ENCODE measurements at places on chromosomes 2 and 18.

- DNase-seq = no peak
Measured at GRCh38 chr18:32251466-32251865, 61.6 kb downstream of the MEP1B start.

DNA sequence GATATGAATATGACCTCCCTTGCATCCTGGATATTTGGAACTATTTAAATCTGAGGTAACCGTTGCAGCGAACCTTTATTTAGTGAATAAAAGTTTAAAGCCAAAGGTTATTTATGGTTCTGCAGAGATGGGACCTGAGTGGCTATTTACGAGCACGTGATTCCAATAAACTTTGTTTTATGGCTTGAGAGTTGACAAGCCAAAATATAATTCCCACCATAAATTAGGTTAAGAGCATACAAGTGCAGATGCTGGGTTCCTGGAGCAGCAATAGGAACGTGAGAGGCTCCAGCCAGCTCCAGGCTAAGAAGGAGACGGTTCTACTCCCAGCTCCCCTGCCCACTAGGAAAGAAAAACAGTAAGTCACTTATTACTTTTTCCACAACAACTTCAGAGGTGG is 5.2 kb upstream of the HOXD4 start:
- DNase-seq = no peak

- DNase-seq = peak; percentile 73
Measured at GRCh38 chr2:233053928-233054784, 6.0 kb upstream of the INPP5D start.

DNA sequence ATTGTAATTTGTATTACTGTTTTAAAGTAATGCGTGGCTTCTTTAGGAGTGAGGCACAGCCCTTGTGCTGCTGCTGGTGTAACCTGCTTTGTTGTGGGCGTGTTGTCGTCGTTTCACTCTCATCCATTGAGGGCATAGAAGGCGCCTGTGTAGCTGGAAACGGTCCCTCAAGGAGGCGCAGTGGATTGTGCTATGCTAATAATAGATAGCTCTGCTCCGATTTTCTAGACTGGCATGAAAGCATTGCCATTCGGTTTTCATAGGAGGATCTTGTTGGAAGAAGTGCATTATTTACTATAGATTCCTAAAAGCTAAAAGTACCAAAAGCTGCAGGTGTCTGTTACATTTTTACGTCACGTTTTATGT is 17.9 kb downstream of the RAB12 start:
- DNase-seq = no peak

GRCh38 chr18:50696929-50697328 is 122.9 kb downstream of the MRO start:
- no peak for DNase-seq

DNA sequence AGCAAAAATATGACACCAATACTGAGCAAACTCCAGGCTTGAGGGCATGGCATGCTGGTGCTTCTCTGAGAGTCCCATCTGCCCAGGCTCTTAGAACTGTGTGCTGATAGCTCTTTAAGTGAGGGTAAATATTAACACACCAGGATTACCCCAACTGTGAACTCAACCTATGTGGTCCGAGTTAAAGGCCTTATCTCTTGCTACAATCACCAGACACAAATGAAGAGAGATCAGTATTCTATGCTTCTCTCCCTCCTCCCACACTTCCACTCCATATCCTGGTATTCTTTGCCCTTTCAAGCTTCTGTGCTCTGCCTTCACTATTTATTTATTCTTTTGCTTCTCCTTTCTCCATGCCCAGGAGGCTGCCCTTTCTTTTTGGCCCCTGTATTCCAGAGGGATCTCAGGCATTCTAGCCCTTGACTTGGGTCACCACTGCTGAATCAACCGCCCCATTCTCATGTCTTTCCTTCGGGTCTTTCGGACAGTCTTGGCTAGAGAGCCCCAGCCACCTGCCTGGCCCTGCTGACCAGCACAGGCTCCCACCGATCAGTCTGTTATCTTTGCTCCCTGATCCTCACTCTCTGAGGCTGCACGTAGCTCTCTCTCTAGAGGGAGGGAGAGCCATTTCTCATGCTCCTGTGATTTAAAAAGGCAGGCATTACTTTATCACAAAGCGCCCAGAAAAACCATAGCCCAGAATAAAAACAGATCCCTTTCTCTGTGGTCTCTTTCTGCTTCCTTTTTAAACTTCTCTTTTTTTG is 17.2 kb upstream of the HK2 start:
- DNase-seq = no peak

DNA sequence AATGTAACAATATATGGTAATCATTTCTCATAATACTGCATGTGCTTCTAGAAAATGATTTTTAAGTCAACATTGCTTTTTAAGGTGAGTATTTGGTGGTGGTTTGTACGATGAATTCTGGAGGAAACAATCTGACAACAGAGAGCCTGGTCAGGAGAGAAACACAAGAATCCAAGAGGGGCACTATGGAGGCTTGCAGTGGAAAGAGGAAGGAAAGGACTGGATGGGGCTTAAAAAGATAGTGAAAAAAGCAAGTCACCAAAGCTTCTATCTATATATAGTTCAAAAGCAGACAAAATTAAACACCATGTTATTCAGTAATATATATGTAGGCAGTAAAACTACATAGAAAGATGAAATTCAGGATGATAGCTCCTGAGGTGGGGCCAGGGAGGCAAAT is 109.4 kb upstream of the SERTAD2 start:
- DNase-seq = no peak

Data from CD4-positive, alpha-beta T cell treated with Interleukin-17A for 1 hour (primary cell).